ENCODE measurements at places on chromosomes 2 and 18. TPM values are rescaled to one million over a fixed set of nuclear protein-coding genes. Genes with fewer than 3 reads are reported as not detected.

DNA sequence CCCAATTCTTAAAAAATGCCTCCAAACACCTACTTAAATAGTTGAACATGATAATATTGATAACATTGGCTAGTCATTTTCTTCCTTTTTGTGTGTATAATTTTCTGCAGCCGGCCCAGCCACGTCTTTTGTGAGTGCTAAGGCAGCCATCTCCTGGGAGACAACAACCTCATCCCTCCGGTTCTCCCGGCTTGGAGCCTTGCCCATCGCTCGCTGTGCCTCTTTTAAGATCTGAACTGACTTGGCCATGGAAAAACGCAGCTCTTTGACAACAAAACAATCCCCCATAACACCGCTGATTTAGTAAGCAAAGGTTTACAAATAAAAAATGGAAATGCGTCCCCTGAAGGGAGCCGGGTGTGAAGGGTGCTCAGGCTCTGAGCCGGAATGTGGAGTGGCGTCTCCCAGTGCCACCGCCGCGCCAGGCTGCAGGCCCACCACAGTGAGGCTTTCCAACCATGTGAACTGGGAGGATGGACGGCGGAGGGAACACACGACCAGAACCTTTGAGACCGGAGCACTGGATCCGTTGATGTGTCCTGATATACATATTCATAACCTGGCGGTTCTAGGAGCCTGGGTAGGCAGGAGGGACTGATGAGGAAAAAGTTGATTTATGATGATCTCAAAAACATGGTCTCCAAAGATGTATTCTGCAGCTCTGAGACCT is 87.4 kb downstream of the SMIM21 start:
- H3K27me3 ChIP-seq, result no peaks in the 10 kb centered on the region
- H3K27ac ChIP-seq, result no peak overlapping the region
- H3K4me3 ChIP-seq, result no peak overlapping the region
- no peak for ATAC-seq

- no peak for ATAC-seq
- peaks cover 45% of the 10 kb centered on the region for H3K27me3 ChIP-seq
- no peaks in the 10 kb centered on the region for H3K4me1 ChIP-seq
Measured at GRCh38 chr2:224444021-224444420, 42.1 kb upstream of the FAM124B start.

TRIM54 gene
- 0.15 TPM for total RNA-seq

CDH7 gene
- total RNA-seq, result not detected

DNA sequence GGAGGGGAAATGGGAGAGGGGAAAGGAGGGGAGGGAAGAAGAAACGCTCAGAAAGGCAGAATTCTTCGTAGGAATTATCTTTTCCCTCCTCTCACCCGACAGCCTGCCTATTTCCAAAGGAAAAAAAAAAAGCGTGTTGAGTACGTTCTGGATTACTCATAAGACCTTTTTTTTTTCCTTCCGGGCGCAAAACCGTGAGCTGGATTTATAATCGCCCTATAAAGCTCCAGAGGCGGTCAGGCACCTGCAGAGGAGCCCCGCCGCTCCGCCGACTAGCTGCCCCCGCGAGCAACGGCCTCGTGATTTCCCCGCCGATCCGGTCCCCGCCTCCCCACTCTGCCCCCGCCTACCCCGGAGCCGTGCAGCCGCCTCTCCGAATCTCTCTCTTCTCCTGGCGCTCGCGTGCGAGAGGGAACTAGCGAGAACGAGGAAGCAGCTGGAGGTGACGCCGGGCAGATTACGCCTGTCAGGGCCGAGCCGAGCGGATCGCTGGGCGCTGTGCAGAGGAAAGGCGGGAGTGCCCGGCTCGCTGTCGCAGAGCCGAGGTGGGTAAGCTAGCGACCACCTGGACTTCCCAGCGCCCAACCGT is at the start of gene GAD1:
Gene GAD1, plus strand, starts transcription at position 384 of the 589 bp plus-strand sequence. CDS start 1,705 bp downstream, outside the sequence.
- no peaks in the 10 kb centered on the region for H3K36me3 ChIP-seq
- H3K4me1 ChIP-seq, result peaks cover 81% of the 10 kb centered on the region
- ATAC-seq, result peak; percentile 67
- peak within 1 kb of the TSS; percentile 51 for H3K4me3 ChIP-seq

AQP12A gene
- not detected for total RNA-seq

- H3K4me3 ChIP-seq, result no peak overlapping the region
- H3K27ac ChIP-seq, result no peak overlapping the region
- no peaks in the 10 kb centered on the region for H3K4me1 ChIP-seq
- peaks cover 12% of the 10 kb centered on the region for H3K27me3 ChIP-seq
Measured at GRCh38 chr18:70494524-70494923, 205.7 kb downstream of the SOCS6 start.

FBLN7 gene
- not detected for total RNA-seq

- no peaks in the 10 kb centered on the region for H3K27me3 ChIP-seq
- no peak for ATAC-seq
- H3K27ac ChIP-seq, result no peak overlapping the region
- no peak overlapping the region for H3K4me3 ChIP-seq
Measured at GRCh38 chr2:168939918-168940317, 38.8 kb downstream of the G6PC2 start.

DNA sequence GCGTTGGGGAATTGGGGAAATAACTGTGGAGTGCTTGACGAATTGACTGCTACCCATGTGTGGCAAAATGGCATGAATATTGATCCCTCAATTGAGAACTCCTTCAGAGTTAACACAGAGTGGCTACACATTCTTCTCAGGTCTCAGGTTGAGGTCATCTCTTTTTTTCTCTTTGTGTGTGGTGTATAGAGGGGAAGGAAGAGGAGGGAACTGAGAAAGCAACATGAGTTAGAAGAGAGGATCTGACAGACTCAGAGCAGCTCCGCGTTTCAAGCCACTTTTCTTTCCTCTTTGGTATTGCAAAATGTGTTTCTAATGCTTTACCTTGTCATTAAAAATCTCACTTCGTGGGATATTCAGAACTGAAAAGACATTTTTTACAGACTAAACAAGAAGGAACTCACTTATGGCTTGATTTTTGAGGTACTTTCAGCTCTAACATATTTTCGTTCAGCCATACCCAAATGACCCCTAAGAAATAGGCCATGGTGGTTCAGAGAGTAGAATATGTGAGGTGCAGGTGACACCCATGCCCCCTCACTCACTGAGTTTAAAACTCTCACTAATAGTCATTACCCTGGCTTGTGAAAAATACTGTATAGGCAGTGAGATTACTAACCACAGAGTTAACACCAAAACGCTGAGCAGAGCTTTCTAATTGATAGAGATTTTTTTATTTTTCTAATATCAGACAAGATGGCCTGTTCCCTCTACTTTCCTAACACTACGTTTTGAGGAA is 22.5 kb downstream of the STAT4 start:
- no peak overlapping the region for H3K27ac ChIP-seq
- no peaks in the 10 kb centered on the region for H3K36me3 ChIP-seq
- no peak for ATAC-seq
- H3K27me3 ChIP-seq, result no peaks in the 10 kb centered on the region
- no peak overlapping the region for H3K4me3 ChIP-seq

SLC30A3 gene
- total RNA-seq, result not detected

DNA sequence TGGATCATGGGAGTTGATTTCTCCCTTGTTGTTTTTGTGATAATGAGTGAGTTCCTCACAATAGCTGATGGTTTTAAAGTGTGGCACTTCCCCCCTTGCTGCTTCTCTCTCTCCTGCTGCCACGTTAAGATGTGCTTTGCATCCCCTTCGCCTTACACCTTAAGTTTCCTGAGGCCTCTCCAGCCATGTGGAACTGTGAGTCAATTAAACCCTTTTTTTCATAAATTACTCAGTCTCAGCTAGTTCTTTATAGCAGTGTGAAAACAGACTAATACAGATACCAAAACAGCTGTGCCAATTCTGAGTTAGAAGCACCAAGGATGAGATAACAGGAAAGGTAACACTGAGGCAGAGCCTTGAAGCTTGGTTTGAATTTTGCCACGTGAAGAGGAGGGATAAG is 44.7 kb downstream of the ITSN2 start:
- no peaks in the 10 kb centered on the region for H3K36me3 ChIP-seq
- no peak for ATAC-seq
- no peaks in the 10 kb centered on the region for H3K27me3 ChIP-seq
- no peak overlapping the region for H3K4me3 ChIP-seq
- H3K4me1 ChIP-seq, result no peaks in the 10 kb centered on the region

SMYD5 gene
- total RNA-seq, result 21.0 TPM

- no peaks in the 10 kb centered on the region for H3K36me3 ChIP-seq
- no peak overlapping the region for H3K4me3 ChIP-seq
- no peak for ATAC-seq
Measured at GRCh38 chr18:63181706-63182309, 137.8 kb downstream of the BCL2 start.

GRCh38 chr2:239206042-239206441 is 194.8 kb downstream of the HDAC4 start:
- ATAC-seq, result no peak
- H3K27ac ChIP-seq, result no peak overlapping the region
- H3K36me3 ChIP-seq, result peaks cover 6% of the 10 kb centered on the region
- H3K4me1 ChIP-seq, result peaks cover 87% of the 10 kb centered on the region
- no peaks in the 10 kb centered on the region for H3K27me3 ChIP-seq

SCN9A gene
- total RNA-seq, result 7.7 TPM

DNA sequence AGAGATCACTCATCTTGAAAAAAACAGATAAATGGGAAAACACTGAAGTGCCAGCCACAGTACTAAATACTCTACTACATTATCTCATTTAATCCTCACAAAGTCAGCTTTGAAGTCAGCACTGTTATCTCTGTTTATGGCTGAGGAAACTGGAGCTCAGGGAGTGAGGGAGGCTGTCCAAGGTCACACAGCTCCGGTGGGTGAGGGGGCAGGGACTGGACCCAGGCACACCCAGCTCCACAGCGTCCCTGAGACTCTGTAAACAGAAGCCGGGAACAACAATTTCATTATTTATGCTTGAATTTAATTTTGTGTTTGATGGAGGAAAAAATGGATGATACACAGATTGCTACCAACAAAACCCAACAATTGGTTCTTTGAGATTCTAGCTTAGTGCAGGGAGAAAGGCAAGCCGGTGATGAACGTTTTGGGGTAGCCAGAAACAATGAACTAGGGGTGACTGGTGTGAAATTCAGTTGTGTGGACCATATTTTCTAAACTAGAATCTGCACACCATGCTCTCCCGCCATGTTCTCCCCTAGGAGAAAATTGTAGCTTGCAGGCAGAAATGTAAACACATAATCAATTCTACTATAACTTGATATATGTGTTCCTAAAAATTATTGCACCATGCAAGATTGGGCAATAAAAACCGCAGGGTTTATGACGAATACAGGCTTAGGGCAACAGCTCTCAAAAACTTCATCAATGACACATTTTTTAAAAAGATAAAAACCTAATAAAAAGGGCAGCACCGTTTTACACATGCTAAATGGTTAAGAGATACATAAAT is at the start of gene GREB1:
Gene GREB1, plus strand, starts transcription at position 768 of the 793 bp plus-strand sequence. CDS start 22,570 bp downstream, outside the sequence.
- H3K27ac ChIP-seq, result no peak within 1 kb of the TSS
- peaks cover 20% of the 10 kb centered on the region for H3K27me3 ChIP-seq
- no peak for ATAC-seq
- H3K4me3 ChIP-seq, result no peak within 1 kb of the TSS
- H3K36me3 ChIP-seq, result no peaks in the 10 kb centered on the region

DUSP2 gene
- total RNA-seq, result 0.40 TPM

DNA sequence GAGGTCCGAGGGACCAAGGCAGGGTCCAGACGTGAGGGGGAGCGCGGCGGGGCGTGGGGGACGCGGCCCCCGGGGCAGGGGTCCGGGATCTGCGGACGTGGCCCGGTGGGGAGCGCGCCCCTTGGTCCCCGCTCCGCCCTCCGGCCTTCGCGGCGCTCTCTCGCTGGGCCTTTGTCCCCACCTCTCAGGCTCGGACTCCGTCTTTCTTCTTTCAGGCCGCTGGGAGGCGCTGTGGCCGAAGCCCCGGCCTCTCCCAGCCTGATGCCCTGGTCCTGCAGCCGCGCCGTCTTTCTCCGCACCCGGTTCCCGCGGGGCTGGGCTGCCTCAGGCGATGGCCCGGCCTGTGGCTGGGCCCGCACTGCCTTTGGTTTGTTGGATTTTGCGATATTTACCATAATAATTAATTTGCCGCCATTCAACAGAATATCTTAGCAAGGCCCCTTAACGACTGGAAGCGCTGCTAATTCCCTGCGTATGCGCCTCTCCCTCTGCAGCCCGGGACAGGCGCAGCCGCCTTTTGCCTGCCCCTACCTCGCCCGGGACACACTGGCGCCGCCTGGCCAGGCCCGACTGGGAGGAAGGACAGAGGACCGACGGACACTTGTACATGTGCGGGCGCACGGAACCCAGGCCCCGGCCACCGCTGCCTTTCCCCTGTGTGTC is 10.8 kb downstream of the SIX3 start:
- peaks cover 98% of the 10 kb centered on the region for H3K27me3 ChIP-seq
- no peak overlapping the region for H3K4me3 ChIP-seq
- H3K36me3 ChIP-seq, result no peaks in the 10 kb centered on the region
- H3K27ac ChIP-seq, result no peak overlapping the region
- peak; percentile 64 for ATAC-seq

DNA sequence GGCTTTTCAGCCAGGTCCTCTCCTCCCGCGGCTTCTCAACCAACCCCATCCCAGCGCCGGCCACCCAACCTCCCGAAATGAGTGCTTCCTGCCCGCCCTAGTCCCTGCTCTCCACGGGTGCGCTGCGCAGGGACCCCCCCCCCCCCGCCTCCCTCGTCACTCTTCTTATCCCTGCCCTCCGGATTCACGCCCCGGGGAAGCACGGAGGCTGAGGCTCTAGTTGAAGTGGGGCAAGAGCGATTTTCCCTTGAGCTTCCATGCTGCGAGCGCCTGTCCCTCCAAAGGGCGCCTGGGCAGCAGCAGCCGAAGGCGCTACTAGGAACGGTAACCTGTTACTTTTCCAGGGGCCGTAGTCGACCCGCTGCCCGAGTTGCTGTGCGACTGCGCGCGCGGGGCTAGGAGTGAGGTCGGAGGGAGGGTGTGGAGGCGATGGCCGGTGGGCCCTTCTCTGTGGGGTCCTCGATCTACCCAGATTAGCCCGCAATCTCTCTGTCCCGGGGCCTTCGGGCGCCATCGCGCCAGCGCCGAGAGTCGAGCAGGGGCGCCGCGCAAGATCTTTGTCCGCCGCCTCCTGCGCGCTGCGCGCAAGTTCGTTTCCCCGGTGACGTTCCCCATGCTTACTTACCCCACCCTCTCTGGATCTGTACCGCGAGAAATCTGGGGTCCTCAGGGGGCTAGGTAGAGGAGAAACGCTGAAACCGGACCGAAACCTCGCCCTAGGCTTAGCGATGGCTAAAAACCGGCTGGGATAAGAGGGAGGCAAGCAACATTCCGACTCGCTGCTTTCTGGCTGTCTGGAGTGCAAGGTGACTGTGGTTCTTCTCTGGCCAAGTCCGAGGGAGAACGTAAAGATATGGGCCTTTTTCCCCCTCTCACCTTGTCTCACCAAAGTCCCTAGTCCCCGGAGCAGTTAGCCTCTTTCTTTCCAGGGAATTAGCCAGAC is 677 bp downstream of the GAD1 start:
- peaks cover 95% of the 10 kb centered on the region for H3K27me3 ChIP-seq
- no peak for ATAC-seq
- no peak overlapping the region for H3K27ac ChIP-seq
